ENCODE measurements at places on chromosomes 3 and 15.

DNA sequence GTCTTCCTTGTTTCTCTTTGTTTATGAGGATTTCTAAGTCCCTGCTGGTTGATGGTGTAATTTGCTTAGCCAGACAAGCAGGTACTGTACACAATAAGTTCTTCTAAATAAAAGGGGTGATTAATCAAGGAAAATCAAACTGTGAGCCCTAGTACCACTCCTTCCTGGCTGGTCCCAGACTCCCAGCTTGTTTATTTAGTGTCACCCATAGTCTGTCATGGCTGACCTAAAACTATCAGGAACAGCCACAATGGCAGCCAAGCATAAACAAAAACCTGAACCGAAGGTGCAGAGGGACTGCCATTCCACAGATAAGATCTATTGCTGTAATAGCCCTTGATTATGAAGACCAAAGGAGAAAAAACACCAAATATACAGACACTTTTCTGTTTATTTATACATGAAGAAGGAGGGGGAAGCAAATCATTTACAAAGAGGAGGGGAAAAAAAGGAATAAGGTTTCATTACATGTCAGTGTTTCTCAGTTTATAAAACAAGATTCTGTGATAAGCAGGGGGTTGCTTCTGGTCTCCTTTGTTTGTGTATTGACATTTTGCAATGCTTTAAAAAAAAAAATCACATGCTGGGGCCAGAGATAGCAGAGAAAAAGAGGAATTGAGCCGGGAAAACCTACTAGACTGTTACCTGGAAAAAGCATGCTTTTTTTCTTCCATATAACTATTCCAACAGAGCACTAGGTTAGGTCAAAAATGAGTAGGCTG, 182.4 kb upstream of the DPH6 start:
- DNase-seq: no peak

GRCh38 chr3:94862703-94863102, 799.8 kb downstream of the NSUN3 start:
- DNase-seq: no peak

DNA sequence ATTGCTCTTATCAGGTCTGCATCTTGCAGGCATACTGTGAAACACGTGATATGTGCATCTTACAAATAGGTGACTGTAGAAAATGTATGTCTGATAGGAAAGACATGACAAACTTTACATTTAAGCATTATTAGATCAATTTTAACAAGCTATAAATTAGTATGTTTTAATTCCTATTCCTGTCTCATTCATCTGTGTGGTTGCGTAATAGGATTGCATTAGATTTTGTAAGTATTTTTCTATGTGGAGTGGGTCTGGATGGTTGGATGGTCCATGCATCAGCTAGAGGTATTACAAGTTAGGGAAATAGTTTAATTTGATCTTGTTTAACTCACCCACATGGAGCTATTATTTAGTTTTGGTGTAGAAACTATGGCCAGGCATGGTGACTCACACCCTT, 18.8 kb downstream of the ASTE1 start:
- DNase-seq: no peak

- DNase-seq: no peak
Observed at GRCh38 chr3:189143771-189144170, 28.0 kb upstream of the TPRG1 start.

DNA sequence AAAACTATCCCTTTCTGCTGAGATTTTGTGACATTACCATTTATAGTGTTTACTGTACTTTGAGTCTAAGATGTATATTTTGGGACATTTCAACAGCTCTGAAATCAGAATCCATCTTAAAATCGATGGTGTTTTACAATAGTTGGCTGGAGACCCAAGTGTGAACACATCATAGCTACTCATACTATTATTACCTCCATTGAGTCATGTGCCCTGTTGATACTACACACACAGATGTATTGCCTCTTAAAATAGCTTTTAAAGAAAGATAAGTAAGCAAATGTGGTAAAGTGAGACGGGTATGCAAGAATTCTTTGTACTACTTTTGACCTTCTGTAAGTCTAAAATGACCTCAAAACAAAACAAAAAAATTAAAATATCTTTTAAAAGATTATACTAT, 6.7 kb downstream of the LMOD3 start:
- no peak for DNase-seq

- no peak for DNase-seq
Observed at GRCh38 chr3:14674841-14675240, at the start of gene C3orf20. Gene C3orf20, plus strand, starts transcription at chr3:14675141. Its CDS starts 7,573 bp downstream, at chr3:14682714.

- peak; percentile 95 for DNase-seq
Observed at GRCh38 chr15:67024314-67024997, 40.9 kb upstream of the SMAD3 start.
